Activated naive CD4-positive, alpha-beta T cell treated with Interleukin-2 at 50 U/mL for 16 hours (primary cell): ENCODE measurements at places on chromosomes 12 and 14.

- DNase-seq = no peak
Measured at GRCh38 chr14:85421186-85421877, 108.6 kb upstream of the FLRT2 start.

DNA sequence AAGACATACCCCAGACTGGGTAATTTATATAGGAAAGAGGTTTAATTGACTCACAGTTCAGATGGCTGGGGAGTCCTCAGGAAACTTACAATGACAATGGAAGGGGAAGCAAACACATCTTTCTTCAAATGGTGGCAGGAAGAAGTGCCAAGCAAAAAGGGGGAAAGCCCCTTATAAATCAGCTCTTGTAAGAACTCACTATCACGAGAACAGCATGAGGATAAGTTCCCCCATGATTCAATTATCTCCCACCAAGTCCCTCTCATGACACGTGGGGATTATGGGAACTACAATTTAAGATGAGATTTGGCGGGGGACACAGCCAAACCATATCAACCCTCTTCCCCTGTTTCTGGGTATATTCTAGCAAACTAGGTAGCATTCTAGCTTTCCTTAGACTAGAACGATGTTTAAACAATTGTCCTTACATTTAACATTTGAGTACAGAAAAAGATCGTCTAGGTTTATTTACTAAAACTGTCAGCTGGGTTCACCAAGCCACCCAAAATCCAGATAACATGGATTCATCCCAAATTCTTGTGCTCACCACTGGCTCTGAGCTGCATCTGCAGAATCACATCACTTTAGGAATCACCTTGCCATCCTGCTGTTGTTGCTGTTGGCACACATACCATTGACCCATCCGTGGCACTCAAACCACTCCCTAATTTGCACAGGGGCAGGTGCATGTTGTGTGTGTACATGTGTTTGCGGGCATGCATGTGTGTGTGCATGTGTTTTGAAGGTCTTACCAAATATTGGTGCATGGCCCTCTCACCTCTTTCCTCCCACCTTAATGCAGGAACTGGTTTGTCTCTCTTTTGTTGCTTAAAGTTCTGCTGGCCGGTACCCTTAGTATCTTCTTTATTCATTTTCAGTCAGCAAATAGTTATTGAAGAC is 36.4 kb upstream of the VASH1 start:
- DNase-seq = no peak

DNA sequence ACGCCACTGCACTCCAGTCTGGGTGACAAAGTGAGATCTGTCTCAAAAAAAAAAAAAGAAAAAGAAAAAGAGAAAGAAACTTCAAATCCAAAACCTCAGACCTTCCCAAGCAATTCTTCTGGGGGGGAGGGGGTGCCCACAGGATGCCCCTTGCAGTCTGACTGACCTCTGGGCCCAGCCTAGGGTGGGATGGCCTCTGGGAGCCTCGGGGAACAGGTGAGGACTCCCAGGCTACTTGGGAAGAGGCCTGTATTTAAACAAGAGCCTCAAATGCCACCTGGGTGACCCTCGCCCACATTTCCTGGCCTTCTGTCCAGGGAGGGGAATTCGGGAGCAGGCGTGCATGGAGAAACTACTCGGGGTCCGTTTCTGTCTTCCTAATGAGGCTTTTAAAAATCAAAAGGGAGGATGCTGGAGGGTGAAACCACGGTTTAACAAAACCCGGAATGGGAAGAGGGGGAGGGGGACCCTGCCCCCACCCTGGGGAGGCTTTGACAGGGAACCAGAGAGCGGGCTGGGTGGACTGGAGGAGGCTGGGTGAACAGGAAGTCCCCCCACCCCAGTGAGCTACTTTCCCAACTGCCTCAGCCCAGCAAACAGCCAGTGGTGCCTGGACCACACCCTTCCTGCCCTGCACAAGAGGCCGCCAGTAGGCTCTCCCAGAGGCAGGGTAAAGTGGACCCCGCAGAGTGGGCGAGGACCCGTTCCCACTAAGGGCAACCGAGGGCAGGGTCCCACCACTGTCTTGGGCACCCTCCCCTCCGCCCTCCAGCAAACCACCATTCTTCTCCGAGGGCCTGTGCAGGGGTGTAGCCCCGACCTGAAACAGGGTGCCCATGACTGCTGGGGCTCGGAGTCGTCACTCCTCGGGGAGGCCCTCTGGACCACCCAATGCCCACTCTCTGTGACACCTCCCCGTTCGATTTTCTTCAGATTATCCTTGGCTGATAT is 1.5 kb upstream of the FBRSL1 start:
- DNase-seq = peak; percentile 28

GRCh38 chr14:24364841-24365240 is 3.1 kb upstream of the NFATC4 start:
- no peak for DNase-seq

DNA sequence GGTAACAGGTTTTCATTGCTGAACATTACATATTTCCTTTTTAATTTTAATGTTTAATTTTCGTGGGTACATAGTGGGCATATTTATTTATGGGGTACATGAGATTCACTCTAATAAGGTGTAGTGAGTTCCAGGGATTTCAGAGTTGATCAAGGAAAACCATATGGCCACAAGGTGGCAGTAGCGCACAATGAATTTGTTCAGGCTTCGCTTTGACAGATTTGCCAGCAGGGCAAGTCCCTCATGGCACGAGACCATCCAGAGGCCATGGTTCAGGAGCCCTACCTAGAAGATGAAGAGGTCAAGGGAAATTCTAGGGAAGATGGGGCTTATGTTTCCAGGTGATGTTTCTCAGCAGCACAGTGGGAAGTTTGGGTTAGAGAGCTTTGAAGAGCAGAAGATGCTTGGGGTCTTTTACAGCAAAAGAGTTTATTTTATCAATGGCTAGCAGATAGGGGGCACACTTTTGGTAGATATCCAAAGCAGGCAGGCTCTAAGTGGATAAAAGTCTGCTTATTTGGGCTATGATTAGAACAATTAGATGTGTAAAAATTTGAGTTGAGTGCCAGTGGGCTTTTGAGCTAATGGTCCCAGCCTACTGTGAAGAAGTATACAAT is 1004.4 kb downstream of the AACS start:
- peak; percentile 28 for DNase-seq

DNA sequence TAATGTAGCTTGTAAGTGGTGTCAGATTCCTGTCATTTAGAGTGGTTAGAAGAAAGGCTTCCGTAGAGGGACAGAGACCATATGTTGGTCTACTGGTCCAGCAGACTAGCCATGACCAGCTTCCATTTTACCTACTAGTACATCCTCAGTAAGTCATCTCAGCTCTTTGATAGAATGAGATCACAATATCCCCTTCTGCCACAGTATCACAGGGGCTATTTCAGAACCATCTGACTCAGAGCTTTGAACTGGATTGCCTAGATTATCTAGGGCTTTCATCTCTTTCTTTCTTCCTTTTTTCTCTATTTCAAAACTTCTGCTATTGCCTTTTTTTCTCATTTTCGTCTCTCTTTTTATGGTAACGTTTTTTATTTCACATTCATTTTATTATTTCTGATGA is 4.7 kb downstream of the ZDHHC17 start:
- DNase-seq = no peak

- no peak for DNase-seq
Measured at GRCh38 chr14:102026934-102027333, 59.9 kb downstream of the HSP90AA1 start.

- DNase-seq = no peak
Measured at GRCh38 chr12:12946686-12947355, 5.1 kb downstream of the GPRC5D start.

DNA sequence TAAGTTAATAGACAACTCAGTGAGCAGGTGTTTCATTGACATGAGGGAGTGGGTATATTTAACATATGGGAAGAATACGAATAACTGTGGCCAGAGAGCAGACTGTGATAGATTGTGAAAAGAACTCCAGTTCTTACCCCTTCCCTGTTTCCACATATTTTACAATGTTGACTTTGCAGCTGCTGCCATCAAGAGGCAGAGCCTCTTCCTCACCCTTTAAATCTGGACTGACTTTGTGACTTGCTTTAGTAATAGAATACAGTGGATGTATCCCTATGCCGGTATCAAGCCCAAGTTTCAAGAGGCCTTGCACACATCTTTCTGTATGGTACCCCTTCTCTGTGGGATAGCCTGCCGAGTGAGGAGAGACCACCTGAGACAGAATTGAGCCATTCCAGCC is 356.7 kb downstream of the ETNK1 start:
- no peak for DNase-seq

GRCh38 chr12:124099661-124100060 is 126.6 kb downstream of the ZNF664 start:
- no peak for DNase-seq

DNA sequence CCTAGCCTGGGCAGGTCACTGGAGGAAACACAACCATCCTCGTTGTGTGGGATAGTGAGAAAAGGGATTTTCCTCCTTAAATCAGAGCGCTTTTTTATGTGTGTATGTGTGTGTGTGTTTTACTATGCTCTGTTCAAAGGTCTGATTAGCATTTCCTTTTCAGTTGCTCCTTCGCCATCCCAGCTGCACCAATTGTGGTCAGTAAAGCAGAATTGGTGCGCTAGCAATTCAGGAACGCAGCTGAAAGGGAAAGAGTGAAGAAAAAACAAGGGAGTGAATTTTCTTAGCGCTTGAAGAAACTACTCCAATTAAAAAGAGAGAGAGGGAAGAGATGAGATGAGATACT is 173.3 kb upstream of the PARP11 start:
- DNase-seq = no peak

DNA sequence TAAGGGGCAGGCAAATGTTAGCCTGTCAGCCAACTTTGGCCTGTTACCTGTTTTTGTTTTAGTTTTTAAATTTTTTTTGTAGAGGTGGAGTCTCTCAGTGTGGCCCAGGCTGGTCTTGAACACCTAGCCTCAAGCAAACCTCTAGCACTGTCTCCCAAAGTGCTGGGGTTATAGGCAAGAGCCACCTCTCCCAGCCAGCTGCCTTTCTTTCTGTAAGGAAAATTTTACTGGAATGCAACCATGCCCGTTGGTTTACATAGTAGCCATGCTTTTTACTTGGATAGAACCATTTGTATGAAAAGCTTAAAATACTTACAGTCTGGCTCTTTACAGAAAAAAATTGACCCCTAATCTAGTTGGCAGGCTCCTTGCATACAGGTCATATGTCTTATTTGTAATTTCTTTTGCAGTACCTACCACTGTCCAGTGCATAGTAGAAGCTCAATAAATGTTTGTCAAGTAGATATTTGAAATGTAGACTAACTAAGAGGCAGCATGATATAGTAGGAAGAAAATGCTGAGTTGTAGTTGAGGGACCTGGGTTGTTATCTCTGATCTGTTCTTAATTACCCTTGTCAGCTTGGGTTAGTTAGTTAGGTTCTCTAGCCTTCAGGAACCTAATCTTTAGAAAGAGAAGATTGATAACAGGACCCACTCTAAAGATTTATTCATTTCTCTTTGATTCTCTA is 4.7 kb downstream of the MDM2 start:
- DNase-seq = no peak

- no peak for DNase-seq
Measured at GRCh38 chr12:75960086-75960910, 71.3 kb downstream of the PHLDA1 start.

DNA sequence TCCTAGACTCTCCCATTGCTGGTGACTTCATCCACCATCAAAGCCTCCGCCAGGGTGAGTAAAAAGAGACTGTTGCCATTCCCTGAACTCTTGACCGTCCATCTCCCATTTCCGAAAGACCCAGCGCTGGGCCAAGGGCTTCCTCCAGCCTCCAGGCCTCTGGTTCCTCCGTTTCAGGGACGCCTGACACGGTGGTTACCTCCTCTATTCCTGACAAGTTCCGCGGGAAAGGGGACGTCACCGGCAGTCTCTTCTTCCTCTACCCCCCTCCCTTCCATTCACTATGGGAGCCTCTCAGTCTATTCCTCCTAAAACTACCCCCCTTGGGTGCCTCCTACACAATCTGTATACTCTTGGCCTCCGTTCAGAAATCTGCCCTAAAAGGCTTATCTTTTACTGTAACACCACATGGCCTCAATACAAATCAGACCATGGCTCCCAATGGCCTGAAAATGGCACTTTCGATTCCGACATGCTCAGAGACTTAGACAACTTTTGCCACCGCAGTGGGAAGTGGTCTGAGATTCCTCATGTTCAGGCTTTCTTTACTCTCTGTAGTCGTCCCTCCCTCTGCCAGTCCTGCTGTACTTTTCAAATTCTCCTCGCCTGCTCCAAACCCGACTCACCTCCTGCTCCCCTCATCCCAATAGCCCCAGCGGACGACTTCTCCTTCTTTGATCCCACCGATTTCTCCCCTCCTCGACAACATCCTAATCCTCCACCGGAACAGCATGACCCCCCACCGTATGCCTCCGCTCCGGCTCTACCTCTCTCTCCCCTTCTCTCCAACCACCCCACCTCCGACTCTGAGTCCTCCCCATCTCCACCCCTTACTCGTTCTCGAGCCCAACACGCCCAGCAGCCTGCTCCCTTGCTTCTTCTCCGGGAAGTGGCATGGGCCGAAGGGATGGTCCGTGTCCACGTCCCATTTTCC is 70.4 kb downstream of the MOK start:
- no peak for DNase-seq

DNA sequence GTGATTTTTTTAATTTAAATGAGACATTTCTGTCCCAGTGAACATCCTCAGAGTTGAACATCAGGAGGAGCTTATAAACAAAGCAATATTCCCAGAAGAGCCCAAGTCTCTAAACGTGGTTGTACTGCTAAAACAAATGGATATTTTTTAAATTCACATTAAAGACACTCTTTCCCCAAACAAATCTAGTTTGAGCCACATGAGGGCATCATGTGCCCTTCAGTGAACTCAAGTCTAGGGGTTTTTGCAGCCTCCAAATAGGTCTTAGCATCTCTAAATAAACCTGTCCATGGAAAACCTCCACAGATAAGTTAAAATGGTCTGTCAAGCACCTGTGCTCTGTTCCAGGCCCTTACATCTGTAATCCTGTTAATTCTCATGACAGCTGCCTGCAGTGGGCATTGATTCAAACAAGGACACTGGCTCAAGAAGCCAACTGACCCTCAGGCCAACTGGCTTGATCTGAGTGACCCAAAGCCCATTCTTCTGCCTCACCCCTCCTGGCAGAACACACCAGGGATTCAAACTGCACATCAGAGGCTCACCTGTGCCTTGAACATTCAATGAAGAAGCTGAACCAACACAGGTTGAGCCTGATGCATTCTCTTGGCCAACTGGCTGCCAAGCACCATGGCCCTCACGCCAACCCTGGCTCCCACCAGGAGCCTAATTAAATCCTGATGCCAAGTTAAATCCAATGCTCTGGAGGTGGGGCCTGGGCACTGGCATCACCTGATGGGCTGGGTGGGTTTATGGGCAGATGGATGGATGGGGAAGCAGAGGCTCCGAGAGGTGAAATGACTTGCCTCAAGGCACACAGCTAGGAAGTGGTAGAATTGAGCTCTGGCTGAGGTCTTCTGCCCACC is 8.6 kb downstream of the ISCU start:
- no peak for DNase-seq

- peak; percentile 25 for DNase-seq
Measured at GRCh38 chr14:81303258-81303935, 82.6 kb upstream of the GTF2A1 start.

GRCh38 chr12:64883264-64884163 is 59.1 kb downstream of the TBC1D30 start:
- no peak for DNase-seq

- DNase-seq = no peak
Measured at GRCh38 chr14:51019089-51019488, 74.8 kb upstream of the PYGL start.
